ENCODE measurements at places on chromosomes 5 and 9.

DNA sequence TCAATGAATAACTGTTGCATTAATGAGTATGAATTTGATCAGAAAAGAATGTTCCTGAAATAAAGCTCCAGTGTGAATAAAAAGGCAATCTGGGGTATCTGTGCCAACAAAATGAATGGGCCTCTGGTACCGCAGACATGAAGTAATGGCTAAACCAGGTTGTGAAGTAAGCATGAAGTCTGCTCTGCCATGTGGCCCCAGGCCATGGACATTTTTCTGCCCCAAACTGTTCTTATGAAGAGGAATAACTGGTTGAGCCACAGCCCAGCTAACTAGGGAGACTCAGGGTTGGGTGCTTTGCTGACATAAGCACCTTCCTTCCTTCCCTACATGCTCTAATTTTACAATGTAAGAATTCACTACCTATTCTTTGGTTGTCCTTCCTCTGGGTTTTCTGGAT lies 147.4 kb upstream of the LRRTM2 start:
- no peak for DNase-seq

DNA sequence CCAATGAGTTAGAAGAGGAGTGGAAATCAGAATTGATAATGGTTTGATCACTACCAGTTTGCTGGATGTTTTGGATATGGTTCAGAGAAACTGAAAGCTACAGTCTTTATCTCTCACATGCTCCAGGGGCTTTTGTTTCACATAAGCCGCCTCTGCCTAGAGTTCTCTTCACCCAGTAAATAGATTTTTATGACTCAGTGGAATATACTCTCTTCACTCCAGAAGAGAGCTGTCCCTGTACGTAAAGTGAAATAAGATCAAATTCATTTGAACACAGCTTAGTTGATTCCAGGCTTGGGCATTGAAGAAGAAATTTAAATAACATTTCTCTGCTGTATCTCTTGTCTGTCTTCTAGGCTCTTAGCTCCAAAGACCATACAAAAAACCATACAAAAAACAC lies 184.9 kb downstream of the TRPM3 start:
- no peak for DNase-seq

DNA sequence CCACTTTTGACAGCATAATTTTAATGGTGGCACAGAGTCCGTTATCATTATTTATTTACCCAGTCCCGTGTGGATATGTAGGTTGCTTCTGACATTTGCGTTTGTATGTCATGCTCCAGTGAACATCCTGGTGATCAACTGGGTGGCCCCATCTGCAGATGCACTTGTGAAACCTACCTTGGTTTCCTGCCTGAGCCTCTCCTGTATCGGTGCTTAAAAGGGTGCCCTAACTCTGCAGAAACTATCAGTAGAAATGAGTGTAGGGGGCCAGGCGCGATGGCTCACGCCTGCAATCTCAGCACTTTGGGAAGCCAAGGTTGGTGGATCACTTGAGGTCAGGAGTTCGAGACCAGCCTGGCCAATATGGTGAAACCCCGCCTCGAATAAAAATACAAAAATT lies 92.1 kb upstream of the IER5L start:
- no peak for DNase-seq

- DNase-seq = no peak
Measured at GRCh38 chr5:126752081-126752785, 24.7 kb upstream of the LMNB1 start.

- DNase-seq = no peak
Measured at GRCh38 chr9:971901-972500, 4.5 kb upstream of the DMRT3 start.

- no peak for DNase-seq
Measured at GRCh38 chr9:3793971-3794383, 268.2 kb upstream of the RFX3 start.

- peak; percentile 28 for DNase-seq
Measured at GRCh38 chr5:181052672-181053487, 12.8 kb downstream of the BTNL9 start.

- peak; percentile 37 for DNase-seq
Measured at GRCh38 chr5:179769271-179769670, 24.5 kb upstream of the LTC4S start.

GRCh38 chr9:137630126-137630525 lies 11.3 kb downstream of the EHMT1 start:
- DNase-seq = no peak

- DNase-seq = peak; percentile 80
Measured at GRCh38 chr9:95506678-95507463, 9.9 kb downstream of the PTCH1 start.

DNA sequence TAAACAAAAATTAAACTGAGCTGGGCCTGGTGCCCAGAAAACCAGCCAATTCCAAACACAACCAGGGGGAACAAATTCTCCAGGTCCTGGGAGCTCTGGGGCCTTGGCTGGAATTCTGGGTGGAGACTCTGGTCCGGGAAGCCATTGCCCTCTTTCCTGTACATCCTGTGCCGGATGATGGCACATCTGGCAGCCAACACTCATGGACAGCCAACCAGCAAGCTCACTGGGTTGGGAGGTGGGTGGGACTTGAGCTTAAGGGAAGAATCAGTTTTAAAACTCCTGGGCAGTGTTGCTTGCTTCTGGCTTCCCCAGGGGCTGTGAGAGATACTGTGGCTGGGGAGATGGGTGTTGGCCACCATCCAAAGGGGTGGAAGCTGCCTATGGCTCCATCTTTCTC lies 56.1 kb downstream of the PCDH1 start:
- DNase-seq = no peak

GRCh38 chr9:116285320-116285719 lies 131.7 kb downstream of the PAPPA start:
- DNase-seq = no peak

DNA sequence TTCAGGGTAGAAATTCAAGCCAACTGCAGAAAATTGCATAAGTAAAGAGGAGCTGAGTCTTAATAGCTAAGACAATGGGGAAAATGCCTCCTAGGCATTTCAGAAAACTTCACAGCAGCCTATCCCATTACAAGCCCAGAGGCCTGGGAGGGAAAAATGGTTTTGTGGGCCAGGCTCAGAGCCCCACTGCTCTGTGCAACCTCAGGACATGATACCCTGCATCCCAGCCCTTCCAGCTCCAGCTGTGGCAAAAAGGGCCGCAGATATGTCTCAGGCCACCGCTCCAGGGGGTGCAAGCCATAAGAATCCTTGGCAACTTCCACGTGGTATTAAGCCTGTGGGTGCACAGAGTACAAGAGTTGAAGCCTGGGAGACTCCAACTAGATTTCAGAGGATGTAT lies 387.0 kb downstream of the ARRDC3 start:
- no peak for DNase-seq

- no peak for DNase-seq
Measured at GRCh38 chr5:91849069-91849468, 466.0 kb upstream of the ARRDC3 start.

- DNase-seq = no peak
Measured at GRCh38 chr9:93324191-93324834, 127.2 kb upstream of the FAM120A start.

DNA sequence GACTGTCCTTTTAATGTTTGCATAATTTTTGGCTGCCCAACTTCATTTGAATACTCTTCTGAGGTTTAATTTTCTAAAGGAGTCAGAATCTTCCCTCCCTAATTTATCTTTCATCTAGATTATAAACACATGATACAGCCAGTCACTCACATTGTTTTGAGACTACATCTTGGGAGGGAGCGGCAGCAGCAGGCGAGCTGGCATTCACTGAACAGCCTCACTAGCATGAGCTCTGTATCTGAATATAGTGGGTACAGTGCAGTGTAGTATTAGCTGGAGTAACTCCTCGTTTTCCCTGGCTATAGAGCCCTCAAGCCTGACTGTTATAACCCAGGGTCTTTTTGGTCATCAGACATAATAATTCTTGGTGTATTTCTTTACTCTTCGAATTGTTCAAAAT lies 969.2 kb upstream of the COX7C start:
- DNase-seq = no peak

DNA sequence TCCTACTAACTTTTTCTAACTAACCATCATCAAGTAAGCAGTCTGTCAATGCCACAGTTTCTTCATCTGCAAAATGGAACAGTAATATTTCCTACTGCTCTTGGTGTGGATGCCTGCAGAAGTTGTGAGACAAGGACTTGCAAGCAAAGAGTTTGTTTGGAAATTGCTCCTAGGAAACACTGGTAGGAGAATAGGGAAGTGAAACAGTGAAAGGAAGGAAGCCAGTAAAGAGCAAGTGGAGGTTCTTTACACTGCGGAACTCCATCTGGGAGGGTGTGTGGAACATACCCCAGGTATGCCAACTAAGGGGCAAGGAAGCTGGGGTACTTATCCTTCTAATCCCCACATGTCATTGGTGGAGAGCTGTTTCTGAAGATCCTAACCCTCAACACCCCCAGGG lies 119.9 kb downstream of the FOXD1 start:
- DNase-seq = no peak
